ENCODE measurements at places on chromosomes 2 and 18. TPM values are rescaled to one million over a fixed set of nuclear protein-coding genes. Genes with fewer than 3 reads are reported as not detected.

Gene DSC3
- not detected for total RNA-seq

Gene PJVK
- total RNA-seq = 3.0 TPM

Gene FEV
- total RNA-seq = not detected

- no peak for DNase-seq
These were observed 89.5 kb downstream of the CERS6 start for GRCh38 chr2:168545439-168546082.

Gene CRACDL
- total RNA-seq = 0.31 TPM

GRCh38 chr2:54866179-54866578 is 142.7 kb downstream of the EML6 start:
- no peak for DNase-seq

Gene UGT1A5
- not detected for total RNA-seq
